ENCODE measurements at places on chromosomes 12 and 14.

GRCh38 chr14:72126091-72126490 lies 193.9 kb downstream of the RGS6 start:
- no peak for DNase-seq

DNA sequence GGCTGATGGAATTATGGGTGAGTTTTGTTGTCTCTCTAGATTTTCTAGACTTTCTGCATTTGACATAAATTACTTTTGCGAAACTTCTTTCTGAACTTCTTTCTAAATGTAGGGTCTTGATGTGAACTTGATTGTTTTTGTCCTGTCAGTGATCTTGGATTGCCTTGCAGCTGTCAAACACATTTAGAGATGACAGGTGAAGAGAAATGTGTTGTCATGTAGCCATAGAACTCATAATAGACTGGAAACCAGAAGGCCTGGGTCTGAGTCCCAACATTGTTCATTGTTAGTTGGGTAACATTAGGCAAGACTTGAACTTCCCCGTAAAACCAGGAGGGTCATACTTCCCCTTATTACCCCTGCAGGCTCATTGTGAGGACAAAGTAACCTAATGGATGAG lies 109.0 kb downstream of the LRIG3 start:
- no peak for DNase-seq

DNA sequence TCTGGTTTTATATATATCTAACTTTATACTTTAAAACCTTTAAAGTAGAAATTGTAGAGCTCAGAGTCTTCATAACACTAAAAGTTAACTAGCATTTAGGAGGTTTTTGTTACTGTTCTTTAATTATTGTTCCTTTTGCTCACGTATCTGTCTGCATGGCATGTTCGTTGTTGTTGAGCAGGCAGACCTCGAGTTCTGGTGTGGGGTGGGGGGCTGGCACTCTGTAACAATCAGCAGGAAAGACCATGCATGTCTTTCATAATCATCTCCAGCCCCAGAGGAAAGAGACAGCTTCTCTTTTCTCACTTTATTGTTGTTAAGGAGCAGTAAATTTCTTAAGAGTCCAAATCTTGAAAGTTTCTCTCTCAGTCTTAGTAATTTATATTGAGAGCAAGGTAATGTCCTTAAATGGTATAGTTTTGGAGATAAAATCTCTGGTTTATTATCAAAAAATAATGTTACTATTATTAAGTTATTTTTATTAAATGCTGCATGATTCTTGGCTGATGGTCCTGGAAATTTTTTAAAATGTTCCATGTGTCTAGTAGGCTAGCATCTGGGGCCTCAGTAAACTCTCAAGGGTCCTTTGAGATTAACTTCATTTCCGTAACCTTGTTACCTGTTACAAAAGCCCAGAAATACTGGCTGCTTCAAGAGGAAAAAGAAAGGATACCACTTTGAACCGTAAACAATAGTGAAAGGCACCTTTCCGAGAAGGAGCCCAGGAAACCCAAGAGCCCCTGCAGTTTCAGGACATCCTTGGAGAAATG lies 30.3 kb downstream of the CKB start:
- DNase-seq = no peak

DNA sequence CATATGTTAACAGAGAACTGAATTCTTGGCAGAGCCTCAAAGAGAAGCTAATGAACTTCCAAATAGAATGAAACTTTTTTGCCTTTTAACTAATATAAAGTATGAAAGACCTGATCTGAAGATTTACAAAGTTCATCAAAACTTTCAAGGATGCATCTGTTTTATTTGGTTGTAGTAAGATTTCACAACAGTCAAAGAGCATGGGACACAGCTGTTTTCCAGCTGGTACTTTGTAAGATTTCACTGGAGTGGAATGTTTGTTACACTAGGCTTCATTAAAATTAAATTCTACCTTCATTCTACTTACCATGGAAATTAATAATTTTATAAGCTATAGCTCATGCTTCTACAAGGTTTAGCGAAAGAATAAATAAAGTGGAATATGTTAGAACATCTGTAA lies 351.2 kb downstream of the SLC6A15 start:
- DNase-seq = no peak

- DNase-seq = no peak
Observed at GRCh38 chr14:89702073-89702875, 252.3 kb downstream of the EFCAB11 start.
